NCI-H1694 (cell line): ENCODE measurements at places on chromosomes 3 and 15.

- no peak for DNase-seq
Observed at GRCh38 chr3:39429466-39429865, 22.9 kb downstream of the RPSA start.

GRCh38 chr3:194615226-194615625, 18.0 kb downstream of the TMEM44 start:
- no peak for DNase-seq

GRCh38 chr3:148863814-148864213, 1.3 kb upstream of the CPA3 start:
- no peak for DNase-seq

GRCh38 chr3:25350725-25351114, 77.3 kb upstream of the RARB start:
- no peak for DNase-seq

- DNase-seq = no peak
Observed at GRCh38 chr15:87243474-87243873, 1013.1 kb downstream of the NTRK3 start.

DNA sequence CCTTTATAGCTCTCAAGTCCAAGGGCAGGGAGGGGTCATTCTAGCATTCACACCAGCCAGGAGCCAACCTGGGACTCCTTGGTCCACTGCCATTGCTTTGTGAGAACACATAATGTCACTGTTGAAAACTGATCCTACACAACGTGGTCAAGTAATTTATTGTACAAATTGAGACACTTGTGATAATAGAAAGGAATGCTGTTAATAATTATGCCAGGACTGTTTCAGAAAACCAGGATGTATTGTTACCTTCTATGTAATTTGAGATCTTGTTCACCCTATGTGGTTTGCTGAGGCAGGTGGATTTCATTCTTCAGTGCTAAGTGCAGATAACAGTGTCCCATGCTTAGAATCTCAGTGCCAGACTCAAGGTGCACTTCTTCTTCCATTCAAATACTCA, 33.3 kb downstream of the TMCO5A start:
- DNase-seq = no peak

- no peak for DNase-seq
Observed at GRCh38 chr15:67394873-67395639, 125.9 kb upstream of the C15orf61 start.

DNA sequence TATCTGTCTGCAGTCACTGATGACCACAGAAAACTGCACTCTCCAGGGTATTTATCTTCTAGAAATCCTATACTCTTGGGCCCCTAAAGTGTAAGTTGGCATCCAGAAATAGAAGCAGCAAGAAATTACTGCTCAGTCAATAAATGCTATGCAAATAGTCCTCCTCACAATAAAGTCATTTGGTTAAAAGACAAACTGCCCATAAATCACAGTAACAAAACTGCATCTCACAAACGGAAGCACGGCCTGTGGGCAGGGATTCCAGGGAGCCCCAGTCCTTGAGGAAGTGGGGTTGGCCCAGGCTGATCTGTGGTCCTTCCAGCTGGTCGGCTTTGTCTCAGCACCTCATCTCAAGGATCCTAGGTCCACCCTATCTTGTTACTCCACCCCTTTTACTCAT, 29.7 kb upstream of the SPATA12 start:
- no peak for DNase-seq

DNA sequence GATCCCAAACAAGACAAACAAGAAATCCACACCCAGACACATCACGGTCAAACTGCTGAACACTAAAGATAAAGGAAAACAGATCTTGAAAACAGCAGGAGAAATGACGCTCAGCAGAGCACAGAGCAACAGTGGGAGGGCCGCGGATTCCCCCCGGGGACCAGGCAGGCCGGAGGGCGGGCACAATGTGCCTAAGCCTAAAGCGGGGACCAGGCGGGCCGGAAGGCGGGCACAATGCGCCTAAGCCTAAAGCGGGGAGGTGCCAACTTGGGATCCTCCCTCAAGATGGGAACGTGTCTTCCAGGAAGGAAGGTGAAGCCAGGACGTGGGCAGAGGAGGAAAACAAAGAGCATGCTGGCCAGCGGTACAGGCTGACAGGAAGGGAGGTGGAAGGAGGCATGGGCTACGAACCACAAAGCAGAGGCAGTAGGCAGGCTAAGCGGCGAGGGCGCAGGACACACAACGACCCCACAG, 31.1 kb downstream of the CYFIP1 start:
- no peak for DNase-seq

- DNase-seq = peak; percentile 72
Observed at GRCh38 chr15:74307827-74308811, 59.3 kb downstream of the CYP11A1 start.

- peak; percentile 67 for DNase-seq
Observed at GRCh38 chr15:92714477-92715401, 59.2 kb upstream of the FAM174B start.

- no peak for DNase-seq
Observed at GRCh38 chr3:107250221-107250620, 127.0 kb upstream of the CCDC54 start.

GRCh38 chr3:120137548-120137947, 43.3 kb upstream of the GSK3B start:
- DNase-seq = no peak

DNA sequence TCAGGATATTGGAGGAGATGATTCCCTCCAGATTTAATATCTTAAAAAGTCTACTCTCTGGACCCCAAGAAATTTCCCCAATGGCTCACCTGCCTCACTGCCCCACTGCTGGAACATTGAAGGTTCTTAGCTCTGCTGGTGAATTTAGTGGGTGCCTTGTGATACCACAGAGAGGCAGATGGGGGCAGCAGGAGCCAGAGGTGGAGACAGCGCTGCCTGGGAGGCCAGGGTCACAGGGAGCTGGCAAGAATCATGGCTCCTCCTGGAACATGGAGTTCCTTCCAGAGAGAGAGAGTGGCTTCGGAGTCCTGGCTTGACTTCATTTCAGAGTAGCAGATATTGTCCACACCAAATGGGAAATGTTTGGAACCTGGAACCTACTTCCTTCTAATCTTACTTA, 263.5 kb upstream of the CFAP20DC start:
- peak; percentile 3 for DNase-seq

DNA sequence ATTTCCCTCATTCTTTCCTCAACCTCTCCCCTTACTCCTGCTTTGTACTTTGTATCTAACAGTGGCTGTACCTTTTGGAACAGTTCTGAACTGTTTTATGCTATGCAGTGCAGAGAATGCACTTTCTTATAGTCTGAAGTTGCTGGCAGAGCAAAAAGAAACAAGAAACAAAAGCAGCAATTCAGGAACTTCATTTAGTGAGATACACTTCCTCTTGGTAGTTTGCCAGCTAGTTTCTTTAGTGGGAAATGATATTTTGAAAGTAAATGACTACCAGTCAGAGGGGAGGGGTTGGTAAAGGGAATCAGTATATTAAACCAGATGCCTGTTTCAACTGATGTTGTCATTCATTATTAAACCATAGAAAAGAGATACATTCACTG, 55.0 kb upstream of the CHD2 start:
- DNase-seq = no peak

DNA sequence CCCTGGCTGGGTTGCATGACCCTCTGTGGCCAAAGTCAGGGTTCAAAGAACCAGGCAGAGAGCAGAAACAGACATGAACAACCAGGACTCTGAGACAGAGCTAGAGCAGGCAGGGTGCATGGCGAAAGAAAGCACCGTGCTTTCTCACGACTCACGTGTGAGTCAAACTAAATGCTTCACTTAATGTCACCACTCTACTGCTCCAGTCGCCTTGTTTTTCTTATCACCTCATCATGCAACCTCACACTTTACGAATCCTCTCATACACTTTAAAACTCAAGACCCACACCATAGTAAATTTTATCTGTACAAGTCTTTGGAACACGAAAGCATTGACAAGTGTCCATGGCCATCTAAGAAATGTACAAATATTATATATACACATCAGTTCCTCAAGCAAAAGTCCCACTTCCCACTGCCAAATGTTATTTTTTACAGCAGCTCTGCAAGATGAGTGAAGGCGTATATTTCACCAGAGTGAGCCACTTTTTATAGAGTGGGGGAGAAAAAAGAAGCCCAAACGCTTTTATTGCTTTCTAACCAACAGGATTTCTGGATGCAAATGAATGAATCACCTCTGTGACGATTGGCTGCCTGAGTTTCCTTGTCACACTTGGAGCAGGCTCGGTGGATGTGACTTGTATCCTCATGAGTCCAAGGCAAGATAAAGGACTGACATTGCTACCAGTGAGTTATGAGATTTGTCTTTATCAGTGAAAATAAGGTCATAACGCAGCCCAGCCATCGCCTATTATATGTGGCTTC, 16.0 kb upstream of the MEGF11 start:
- no peak for DNase-seq

GRCh38 chr3:189756582-189757078, 125.4 kb downstream of the TP63 start:
- DNase-seq = no peak

DNA sequence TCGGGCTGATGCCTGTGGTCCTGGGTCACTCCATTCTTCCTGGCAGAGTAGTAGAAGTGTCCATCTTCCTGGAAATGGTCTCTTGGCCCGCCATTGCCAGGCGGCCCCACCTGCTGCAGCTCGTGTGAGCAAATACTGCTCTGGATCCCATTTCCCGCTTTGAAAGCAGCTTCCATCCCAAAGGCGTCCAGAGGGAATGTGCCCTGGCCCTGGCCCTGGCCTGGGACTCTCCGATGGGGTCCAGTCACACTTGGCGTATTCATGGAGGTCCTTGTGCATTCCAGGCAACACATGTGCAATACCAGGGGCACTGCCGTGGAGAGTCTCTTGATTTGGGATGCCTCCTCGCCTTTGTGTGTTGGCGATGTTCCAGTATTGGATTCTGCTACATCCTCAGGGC, 111.1 kb downstream of the SNRPN start:
- DNase-seq = no peak

GRCh38 chr15:58407236-58407775, 24.5 kb upstream of the LIPC start:
- no peak for DNase-seq

GRCh38 chr15:33664947-33665346, 303.4 kb upstream of the CHRM5 start:
- no peak for DNase-seq

GRCh38 chr15:100785181-100786138, 94.2 kb upstream of the ALDH1A3 start:
- no peak for DNase-seq

- DNase-seq = no peak
Observed at GRCh38 chr3:52873433-52874159, 23.8 kb downstream of the STIMATE start.

GRCh38 chr3:9780458-9780812, 10.7 kb upstream of the CAMK1 start:
- no peak for DNase-seq
